ENCODE measurements at places on chromosomes 7 and 10.

GRCh38 chr10:99742254-99742653 is 10.2 kb downstream of the CUTC start:
- DNase-seq: no peak

DNA sequence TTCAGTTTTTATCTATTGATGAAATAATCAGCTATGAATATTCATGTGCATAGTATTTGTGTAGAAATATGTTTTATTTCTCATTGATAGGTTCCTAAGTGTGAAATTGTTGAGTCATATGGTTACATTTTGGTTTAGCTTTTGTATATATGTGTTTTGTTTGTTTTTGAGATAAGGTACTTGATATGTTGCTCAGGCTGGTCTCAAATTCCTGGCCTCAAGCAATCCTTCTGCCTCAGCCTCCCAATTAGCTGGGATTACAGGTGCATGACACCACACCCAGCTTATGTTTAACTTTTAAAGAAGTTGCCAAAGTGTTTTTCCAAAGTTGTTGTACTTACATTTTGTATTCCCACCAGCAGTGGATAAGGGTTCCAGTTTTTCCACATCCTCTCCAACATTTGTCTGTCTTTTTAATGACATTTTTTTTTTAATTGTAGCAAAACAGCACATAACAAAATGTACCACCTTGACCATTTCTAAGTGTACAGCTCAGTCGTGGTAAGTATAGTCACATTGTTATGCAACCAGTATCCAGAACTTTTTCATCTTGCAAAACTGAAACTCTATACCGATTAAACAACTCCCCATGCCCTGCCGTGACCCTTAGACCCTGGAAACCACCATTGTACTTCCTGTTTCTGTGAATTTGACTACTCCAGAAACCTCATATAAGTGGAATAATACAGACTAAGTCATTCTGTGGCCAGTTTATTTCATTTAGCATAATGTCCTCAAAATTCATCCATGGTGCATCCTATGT is 12.6 kb upstream of the UBE2D1 start:
- DNase-seq: no peak

- no peak for DNase-seq
Observed at GRCh38 chr7:155886391-155887173, 74.3 kb upstream of the SHH start.

DNA sequence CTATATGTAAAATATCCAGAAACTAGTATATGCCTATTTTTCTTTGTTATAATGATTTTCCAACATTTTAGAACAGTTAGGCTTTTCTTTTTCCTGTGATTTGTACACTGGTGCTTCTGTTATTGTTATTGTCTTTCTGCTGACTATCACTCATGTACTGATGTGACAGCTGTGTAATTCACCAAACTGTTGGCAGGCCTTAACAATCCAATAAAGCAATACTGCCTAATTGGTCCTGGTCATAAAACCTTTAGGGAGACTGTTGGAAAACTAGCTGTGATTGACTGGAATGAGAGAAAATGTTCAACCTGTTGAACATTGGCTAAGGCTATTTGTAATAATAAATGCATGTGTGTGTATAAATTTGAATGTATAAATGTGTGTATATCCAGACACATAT is 956.6 kb downstream of the REEP3 start:
- DNase-seq: no peak

DNA sequence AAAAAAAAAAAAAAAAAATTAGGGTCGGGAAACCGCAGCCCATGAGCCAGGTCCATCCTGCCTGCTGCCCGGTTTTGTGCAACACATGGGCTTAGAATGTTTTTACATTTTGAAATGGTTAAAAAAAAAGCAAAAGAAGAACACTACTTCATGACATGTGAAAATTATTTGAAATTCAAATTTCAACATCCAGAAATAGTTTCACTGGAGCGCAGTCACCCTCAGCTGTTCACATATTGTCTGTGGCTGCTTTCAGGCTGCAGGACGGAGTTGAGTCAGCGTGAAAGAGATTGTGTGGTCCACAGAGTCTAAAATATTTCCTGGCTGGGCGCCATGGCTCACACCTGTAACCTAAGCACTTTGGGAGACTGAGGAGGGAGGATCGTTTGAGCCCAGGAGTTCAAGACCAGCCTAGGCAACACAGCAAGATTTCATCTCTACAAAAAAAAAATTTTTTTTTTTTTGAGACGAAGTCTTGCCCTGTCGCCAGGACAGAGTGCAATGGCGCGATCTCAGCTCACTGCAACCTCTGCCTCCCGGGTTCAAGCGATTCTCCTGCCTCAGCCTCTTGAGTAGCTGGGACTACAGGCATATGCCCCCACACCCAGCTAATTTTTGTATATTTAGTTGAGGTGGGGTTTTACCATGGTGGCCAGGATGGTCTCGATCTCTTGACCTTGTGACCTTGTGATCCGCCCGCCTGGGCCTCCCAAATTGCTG is 63.9 kb upstream of the ECHDC3 start:
- no peak for DNase-seq

DNA sequence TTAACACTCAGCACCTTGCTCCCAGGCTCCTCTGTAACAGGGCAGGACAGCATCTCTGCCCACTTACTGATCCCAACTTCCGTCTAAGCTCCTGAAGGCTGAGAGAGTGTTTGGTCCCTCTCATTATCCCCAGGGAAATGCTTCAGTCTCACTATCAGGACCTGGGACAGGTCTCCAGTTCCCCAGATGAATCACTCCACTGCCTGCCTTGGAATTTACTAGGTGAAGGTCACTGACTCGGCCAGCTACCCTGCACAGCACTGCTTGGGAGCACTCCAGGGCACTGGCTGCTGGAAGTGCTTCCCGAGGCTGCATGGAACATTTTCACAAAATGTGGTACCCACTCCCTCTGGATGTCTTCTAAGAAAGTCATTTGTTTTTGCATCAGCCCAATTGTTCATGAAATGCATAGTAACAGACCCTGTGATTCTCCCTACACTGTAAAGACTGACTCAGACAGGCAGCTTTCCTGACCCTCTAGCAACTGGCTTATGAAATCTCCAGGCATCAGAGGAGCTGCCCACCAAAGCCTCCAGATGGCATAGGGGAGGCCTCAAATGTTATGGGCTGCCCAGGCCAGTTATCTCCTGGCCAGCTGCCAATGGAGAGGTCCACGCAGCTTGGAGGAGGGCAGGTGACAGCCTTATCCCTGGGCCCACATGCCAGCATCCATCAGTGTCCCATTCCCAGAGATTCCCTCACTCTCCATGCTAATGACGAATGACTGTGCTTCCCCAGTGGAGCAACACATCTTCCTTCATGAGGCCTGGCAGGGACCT is 89.1 kb downstream of the GFRA1 start:
- no peak for DNase-seq

GRCh38 chr10:72525277-72525676 is 100.6 kb downstream of the MICU1 start:
- no peak for DNase-seq

GRCh38 chr10:78777466-78777865 is 291.3 kb upstream of the ZMIZ1 start:
- DNase-seq: no peak

DNA sequence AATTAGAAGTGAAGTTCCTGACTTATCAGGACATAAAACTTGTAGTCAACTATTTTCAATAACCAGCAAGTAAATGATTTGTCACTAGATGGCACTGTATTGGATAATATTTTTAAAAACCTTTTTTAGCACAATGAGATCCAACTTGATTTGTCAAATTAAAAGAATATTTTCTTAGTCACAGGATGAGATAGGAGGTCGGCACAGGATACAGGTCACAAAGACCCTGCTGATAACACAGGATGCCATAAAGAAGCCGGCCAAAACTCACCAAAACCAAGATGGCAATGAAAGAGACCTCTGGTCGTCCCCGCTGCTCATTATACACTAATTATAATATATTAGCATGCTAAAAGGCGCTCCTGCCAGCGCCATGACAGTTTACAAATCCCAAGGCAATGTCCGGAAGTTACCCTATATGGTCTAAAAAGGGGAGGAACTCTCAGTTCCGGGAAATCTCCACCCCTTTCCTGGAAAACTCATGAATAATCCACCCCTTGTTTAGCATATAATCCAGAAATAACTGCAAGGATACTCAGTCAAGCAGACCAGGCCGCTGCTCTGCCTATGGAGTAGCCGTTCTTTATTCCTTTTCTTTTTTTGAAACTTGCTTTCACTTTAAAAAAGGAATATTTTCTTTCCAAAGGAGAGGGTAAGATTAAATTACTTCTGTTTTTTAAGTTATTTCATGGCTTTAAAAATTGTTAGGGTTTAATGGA is 255.7 kb upstream of the MKLN1 start:
- peak; percentile 6 for DNase-seq

DNA sequence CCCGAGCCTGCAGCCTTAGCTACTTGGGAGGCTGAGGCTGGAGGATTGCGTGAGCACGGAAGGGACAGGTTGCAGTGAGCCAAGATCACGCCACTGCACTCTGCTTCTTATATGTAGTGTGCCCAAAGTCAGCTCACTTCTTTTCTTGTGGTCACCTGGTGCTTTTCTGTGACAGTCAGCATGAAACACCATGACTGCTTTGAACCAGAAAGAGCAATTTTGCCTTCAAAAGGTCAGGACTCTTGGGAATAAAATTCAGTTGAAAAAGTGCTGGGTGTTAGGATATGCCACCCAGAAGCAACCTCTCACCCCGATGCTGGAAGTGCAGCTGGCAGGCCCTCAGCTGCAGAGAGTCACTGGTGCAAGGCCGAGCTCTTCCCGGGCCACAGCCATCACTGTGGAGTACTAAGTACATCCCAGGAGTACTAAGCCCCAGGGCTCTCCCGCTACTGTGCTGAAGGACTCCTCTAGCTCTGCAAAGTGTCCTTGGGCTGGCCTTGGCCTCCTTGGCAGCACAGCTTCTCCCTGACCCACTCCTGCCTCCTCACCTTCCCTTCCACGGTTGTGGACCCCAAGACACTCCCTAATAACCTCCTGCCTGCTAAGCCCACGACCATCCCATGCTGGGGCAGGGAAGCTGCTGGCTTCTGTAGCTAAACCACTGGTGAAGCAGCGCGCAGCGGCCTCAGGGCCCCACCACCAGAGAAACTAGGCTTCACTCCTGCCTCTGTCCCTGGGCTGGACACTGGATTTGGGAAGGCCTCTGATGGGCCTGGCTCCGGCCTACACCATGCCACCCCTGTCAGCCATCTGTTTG is 17.6 kb upstream of the GDI2 start:
- DNase-seq: no peak

DNA sequence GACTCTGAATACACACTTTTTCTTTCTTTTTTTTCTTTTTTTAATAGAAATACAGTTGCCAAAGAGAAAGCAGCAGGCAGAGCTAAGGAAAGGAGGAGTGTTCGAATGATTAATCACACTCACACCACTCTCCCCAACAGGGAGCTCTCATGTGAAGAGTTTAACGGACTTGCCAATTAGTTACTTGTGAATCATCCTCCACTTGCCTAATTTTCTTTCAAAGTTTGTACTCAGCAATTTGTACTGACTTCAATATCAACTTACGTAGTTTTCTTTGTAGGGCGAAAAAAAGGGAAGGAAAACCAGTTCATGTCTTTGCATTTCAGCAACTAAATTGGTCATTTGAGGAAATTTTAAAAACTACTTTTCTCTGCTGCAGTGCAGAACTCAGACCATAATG is 109.2 kb downstream of the PIP4K2A start:
- peak; percentile 56 for DNase-seq

GRCh38 chr7:11009631-11010030 is 36.0 kb downstream of the PHF14 start:
- no peak for DNase-seq

DNA sequence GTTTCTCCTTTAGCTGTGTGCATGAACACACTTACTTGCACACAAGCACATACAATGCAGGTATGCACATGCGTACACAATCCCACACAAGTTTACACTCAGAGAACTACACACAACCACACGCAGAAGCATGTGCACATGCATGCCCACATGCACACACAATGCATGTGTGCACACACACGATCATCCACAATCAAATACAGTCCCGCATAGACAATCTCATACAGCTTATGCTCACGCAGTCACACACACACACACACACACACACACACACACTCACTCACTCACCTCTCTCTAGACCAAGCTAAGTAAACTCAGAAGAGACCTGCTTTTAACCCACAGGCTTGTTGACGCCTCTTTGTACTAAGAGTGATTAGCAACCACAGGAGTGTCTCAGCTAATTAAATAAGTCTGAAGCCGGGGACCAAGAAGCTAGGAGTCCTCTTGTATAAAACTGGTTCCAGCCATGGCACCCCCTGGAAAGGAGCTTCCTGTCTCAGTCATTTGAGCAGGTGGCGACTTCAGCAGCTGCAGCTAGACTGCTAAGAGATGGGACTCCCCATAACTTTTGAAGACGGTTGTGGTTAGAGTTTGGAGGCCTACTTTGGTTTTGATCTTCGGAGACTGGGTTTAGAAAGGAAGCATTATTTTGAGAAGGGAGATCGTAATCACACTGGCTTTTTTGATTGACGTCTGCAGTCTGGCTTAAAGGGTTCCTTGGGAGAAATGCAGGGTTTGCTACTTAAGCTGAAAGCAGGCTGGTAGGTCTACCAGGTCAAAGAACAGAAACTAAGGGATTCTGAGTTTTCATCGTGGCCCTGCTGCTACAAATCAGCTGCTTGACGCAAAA is 82.3 kb upstream of the ADRB1 start:
- DNase-seq: no peak

- DNase-seq: no peak
Observed at GRCh38 chr10:78700413-78700812, 368.4 kb upstream of the ZMIZ1 start.

DNA sequence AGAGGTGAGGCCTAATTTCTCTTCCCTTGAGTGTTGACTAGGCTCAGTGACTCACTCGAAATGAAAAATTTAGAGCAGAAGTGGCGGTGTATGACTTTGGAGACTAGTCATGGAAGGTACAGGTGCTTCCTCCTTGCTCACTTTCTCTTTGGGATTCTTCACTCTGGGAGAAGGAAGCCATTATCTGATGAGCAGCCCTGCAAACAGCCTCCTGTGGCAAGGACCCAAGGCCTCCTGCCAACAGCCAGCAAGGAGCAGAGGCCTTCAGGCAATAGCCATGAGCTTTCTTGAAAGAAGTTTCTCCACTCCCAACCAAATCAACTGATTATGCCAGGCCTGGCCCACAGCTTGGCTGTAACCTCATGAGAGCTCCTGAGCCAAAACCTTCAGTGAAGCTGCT is 369.6 kb upstream of the VWC2 start:
- peak; percentile 84 for DNase-seq

DNA sequence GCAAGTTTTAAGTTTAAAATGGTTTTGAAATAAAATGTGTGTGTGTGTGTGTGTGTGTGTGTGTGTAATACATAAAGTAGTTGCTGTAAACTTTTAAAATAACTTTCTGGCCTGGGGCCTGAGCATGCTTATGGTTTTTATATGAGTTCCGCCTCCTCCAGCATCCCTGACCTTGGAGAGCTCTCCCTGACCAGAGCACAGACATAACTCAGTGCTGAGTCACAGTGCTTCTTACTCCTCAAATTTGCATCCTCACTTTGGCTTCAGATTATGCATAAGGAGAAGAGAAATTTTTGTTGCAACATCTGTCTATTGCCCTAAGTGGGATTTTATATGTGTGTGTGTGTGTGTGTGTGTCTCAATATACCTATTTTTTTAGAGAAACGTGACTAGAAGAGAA is 200.8 kb downstream of the ELMO1 start:
- no peak for DNase-seq

DNA sequence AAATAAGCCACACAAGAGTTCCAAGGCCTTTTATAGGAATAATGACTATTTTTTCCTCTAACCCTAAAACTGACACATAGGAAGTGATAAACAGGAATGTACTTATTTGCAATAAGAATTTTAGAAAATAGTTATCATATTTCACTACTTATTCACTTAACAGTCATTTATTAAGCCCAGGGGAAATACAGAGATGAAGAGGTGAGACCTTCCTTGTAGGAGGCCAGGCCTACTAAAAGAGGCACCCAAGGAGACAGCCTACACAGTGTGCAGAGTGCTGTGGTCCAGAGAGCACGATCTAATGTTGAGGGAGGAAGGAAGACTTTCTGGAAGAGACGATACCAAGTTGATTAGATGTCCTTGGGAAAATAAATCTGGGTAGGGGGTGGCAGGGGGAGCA is 45.0 kb upstream of the PPP1R3C start:
- DNase-seq: no peak

Measured in NCI-H446 (cell line).